ENCODE measurements at places on chromosomes 16 and 17.
A peak's percentile ranks its signal among the peaks of the same experiment; 100 is the strongest.

GRCh38 chr17:49106321-49107210, 26.0 kb upstream of the B4GALNT2 start:
- DNase-seq = no peak

GRCh38 chr16:85908889-85909589, 10.1 kb downstream of the IRF8 start:
- no peak for DNase-seq

DNA sequence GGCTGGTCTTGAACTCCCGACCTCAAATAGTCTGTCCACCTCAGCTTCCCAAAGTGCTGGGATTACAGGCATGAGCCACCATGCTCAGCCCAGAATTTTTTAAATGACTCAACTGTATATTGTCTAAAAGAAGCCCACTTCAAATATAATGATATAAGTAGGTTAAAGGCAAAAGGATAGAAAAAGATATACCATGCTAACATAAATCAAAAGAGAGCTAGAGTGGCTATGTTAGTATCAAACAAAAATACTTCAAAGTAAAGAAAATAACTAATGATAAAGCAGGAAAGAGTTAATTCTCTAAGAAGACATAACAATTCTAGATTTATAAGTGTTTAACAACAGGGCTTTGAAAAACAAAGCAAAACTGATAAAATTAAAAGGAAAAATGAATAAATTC, 13.3 kb upstream of the MPO start:
- DNase-seq = no peak

GRCh38 chr16:56931892-56932720, at the start of gene HERPUD1:
Gene HERPUD1, plus strand, starts transcription at chr16:56932142. Its CDS starts 103 bp downstream, at chr16:56932245.
- DNase-seq = peak; percentile 99

- no peak for DNase-seq
These were observed 1494.7 kb upstream of the CDH8 start for GRCh38 chr16:63530974-63531373.

DNA sequence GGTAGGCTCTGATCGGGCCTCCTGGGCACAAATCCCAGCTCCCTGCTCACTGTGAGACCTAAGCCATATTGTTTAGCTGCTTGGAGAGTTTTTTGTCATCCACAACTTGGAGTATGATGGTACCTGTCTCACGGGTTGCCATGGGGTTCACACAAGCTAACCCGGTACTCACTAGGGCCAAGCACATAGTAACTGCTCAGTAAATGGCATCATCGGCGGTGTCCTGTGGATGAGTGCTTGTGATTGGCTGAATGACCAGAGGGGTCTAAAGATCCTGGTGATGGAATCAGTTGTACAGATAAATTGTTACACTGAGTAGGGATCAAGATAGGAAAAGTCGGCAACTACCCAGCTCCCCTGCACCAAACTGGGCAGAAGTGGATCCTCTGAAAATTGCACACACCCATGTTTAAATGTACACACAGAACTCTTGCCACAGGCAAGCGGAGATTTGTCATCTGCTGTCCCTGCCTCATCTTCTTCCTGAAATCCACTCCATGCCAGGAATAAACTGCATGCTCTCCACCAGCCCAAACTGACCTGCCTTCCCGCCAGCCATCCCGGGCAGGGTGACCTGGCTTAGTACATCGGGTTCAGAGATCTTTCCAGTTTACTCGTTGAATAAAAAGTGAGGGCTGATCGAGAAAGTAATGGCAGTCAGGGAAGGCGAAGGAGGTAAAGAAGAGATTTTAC, 6.5 kb downstream of the MAPT start:
- DNase-seq = no peak

Data from activated CD4-positive, alpha-beta memory T cell treated with anti-CD3 and anti-CD28 coated beads, Interleukin-2, amount 10 ng/mL, durations not matched to agents 7 days and 5 days (primary cell).